ENCODE measurements at places on chromosomes 3 and 15. TPM values are rescaled to one million over a fixed set of nuclear protein-coding genes. Genes with fewer than 3 reads are reported as not detected.
A peak's percentile ranks its signal among the peaks of the same experiment; 100 is the strongest.

Gene IL16
- 21.8 TPM for total RNA-seq

- no peak for DNase-seq
Measured at GRCh38 chr3:18667552-18667951, 242.4 kb upstream of the SATB1 start.

DNA sequence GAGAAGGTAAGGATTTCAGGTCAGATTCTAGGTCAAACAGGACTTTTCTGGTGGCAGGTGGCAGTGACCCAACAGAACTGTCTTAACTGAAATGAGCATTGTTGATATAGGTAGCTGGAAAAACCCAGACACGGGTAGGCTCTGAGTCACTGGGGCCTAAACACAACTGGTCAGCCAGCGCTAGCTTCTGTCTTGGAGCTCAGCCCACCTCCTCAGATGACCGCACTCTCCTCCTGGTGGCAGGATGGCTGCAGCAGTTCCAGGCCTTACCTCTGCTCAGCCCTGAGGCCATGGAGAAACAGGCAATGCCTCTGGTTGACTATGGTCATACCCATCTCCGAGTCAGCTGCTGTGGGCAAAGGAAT, 61.1 kb upstream of the GATA2 start:
- DNase-seq, result peak; percentile 51

DNA sequence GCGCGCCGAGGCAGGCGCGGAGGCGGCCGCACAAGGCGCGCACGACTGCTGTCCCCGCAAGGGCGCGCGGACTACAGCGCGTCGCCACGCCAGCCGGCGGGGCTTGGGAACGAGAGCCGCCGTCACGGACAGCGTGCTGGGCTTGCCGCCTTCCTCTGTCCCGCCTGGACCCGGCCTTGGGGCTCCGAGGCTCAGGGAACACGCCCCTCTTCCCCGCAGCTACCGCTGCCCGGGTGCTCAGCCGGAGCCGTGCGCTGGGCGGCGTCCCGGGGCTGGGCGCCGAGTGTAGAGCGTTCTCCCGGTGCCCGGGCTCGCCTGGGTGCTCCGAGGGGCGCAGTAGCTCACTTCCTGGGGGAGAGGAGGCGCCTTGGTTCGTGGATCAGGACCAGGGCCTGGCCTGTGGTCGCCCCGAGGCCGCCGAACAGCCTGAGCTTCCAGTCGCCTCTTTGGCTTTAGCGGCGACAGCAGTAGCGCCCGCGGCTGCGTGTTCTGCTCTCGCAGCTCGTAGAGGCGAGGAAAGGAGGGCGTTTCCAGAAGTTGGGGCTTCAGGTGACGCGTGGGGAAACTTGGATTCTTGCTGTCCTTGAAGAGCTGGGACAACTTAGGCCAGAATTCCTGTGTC, 226.7 kb upstream of the C2CD4B start:
- DNase-seq, result peak; percentile 86

- DNase-seq, result no peak
Measured at GRCh38 chr15:38878926-38879325, 314.3 kb upstream of the RASGRP1 start.

DNA sequence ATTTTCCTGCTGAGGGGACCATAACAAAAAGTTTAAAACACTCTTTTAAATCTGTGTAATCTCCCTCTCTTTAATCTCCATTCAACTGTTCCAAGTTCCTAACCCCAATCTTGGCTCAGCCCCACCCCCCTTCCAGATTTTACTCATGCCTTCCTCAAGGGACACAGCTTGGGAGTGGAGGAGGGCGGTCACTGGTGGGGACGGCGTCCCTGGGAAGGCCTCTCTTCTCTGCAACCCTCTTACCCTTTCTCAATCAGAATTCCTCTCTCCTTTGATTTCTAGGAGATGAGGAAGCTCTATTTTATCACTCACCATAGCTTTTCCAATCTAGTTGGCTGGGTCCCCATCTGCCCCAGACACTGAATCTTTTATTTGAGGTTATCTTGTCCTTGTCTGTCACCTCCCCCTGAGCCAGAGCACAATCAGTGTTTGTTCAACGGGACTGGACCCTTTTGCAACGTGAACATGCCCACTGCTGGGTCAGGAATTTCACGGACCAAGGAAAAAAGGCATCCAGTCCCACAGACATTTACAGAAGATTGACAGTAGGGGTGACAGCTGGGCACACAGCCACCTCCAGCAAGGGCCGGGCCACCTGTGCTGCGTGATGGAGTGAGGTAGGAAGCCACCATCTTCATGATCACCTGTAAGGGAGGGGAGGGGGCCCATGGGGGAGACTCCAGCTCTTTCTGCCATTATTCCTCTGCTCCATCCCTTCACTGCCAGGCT, 84.0 kb upstream of the HERC1 start:
- DNase-seq, result no peak

DNA sequence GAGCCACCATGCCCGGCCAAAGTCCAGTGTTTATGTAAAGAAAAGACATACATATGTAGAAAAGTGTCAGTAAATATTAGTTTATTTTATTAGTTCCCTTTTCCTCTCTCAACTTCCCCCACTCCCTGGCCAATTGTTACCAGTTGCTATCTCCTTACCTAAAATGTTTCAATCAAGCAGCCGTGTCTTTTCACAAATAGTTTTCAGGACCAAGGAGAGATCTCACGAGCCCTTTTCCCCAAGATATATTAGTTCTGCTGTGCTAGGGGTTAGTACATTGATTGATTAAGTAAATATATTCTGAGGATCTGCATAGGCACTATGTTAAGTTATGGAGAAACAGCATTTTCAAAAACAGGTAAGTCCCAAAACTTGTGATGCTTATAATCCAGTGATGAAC, 87.4 kb downstream of the ZIC4 start:
- no peak for DNase-seq
